Adrenal gland (tissue), 19 donors: ENCODE measurements at places on chromosomes 3 and 15. TPM values are rescaled to one million over a fixed set of nuclear protein-coding genes. Genes with fewer than 3 reads are reported as not detected.
A peak's percentile ranks its signal among the peaks of the same experiment; 100 is the strongest.

- no peaks in the 10 kb centered on the region for H3K36me3 ChIP-seq
- H3K27me3 ChIP-seq = no peaks in the 10 kb centered on the region
- no peaks in the 10 kb centered on the region for H3K4me1 ChIP-seq
- no peak for DNase-seq
- no peak overlapping the region for H3K27ac ChIP-seq
- H3K4me3 ChIP-seq = no peak overlapping the region
Observed at GRCh38 chr3:111695636-111696117, 100.5 kb upstream of the ZBED2 start.

Gene TTC21A
- 35.7 TPM for polyA plus RNA-seq

Gene GOLGA8T
- 0.10 TPM for polyA plus RNA-seq

DNA sequence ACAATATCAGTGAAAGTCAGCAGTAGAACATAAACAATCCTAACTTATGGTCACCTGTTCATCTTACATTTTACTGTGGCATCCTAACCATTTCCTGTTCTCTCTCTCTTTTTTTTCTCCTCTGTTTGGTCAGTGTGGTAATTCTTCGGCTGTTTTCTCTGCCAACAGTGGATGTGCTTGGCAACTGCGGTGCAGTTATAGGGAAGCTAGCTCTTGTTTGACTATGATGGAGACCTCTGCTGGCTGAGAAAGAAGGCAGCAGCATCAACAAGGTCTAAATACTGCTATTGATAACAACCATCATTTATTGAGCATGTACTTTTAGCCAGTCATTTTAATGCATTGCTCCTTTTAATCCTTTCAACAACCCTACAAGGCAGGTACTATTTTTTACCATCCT is 723 bp upstream of the DRD3 start:
- no peak for DNase-seq
- H3K27me3 ChIP-seq = no peaks in the 10 kb centered on the region
- no peak overlapping the region for H3K4me3 ChIP-seq
- H3K4me1 ChIP-seq = no peaks in the 10 kb centered on the region
- H3K36me3 ChIP-seq = no peaks in the 10 kb centered on the region

Gene MKRN2OS
- not detected for polyA plus RNA-seq

DNA sequence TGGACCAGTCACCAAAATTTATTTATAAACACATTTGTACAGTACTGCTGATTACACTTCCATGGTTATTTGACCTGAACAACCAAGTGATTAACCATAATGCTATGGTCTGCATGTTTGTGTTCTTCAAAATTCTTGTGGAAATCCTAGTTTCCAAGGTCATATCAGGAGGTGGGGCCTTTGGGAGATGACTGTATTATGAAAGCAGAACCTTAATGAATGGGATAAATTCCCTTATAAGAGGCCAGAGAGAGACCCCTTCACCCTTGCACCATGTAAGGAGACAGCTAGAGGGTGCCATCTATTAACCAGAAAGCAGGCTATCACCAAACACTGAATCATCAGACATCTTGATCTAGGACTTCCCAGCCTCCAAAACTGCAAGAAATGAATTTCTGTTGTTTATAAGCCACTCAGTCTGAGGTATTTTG is 1.9 kb downstream of the SCAPER start:
- H3K4me1 ChIP-seq = peaks cover 14% of the 10 kb centered on the region
- H3K27me3 ChIP-seq = no peaks in the 10 kb centered on the region
- H3K4me3 ChIP-seq = no peak overlapping the region
- peak; percentile 8 for DNase-seq
- H3K27ac ChIP-seq = peak overlapping the region; percentile 45
- H3K36me3 ChIP-seq = no peaks in the 10 kb centered on the region

DNA sequence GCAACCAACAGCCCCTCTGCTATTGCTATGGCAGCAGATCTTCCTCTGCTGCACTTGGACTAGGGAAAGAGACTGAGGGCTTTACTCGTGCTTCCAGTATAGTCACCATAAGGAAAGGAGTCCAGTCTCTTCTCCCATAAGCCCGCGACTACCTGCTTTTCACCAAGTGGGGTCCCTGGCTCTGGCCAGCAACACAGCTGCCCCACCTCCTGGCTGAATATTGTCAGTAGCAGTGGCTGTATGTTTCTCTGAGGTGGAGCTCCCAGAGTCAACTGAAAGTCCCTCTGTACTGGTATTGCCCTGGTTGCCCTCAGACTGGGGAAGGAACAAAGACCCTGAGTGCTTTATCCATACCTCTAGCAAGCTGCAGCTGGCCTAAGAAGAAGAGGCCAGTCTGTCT is 719.6 kb downstream of the SQOR start:
- DNase-seq = no peak
- no peak overlapping the region for H3K27ac ChIP-seq
- no peaks in the 10 kb centered on the region for H3K4me1 ChIP-seq
- no peaks in the 10 kb centered on the region for H3K36me3 ChIP-seq
- no peak overlapping the region for H3K4me3 ChIP-seq

Gene BHLHE40
- 19.1 TPM for polyA plus RNA-seq

DNA sequence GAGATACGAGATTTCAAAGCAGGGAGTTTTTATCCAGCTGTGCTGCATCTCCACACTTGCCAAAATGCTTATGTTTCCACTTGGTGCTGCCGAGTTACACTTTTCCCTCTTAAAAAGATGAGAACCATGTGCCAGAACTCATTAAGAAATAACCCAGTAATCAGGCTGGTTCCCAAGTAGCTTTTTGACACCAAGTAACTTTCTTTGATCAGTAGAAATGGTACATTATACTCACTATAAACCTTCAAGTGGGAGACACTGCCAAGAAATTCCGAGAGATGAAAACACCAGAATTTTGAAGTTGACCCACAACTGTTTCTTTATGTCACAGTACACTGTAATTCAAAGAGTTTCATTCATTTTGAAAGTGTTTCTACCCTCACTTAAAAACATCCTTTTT is 164.6 kb upstream of the CCDC54 start:
- peaks cover 42% of the 10 kb centered on the region for H3K4me1 ChIP-seq
- H3K36me3 ChIP-seq = no peaks in the 10 kb centered on the region
- no peak for DNase-seq
- H3K27ac ChIP-seq = no peak overlapping the region

DNA sequence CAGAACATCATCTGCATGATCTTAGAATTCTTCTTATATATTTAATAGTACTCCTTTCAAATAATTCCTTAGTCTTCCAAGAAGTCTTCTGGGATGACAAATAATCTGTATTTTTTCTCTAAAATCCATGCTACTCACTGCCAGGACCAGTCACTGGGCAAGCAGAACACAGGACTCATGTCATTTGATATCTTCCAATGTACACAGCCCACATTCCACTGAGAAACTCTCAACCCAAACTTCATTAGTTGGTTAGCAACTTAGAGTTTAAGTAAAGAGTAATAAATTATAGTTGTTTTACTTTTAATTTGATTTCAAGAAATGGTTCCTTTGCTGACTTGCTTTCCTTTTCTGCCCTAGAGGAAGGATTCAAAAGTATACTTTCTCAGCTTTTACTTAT is 317.0 kb downstream of the VGLL3 start:
- H3K27ac ChIP-seq = no peak overlapping the region
- no peak overlapping the region for H3K4me3 ChIP-seq
- H3K4me1 ChIP-seq = no peaks in the 10 kb centered on the region
- no peak for DNase-seq
- H3K27me3 ChIP-seq = no peaks in the 10 kb centered on the region

DNA sequence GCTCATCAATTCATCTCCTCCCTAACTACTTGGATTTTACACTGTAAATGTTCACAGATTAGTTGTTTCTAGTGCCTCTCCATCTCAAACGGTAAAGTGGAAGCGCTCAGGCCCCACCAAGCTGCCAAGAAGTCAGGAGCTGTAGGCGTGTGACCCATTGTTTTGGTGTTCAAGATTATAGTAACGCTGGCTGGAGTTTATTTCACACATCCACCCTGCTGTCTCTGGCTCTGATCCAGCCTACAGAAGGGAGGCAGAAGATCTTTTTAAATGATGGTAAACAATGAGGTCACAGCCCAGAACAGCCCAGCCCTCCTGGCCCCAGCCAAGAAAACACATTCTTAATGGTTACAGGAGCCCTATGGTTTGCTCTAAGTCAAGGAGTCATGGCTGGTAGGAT is 25.7 kb upstream of the GALNT15 start:
- H3K27ac ChIP-seq = no peak overlapping the region
- DNase-seq = no peak
- H3K36me3 ChIP-seq = no peaks in the 10 kb centered on the region

DNA sequence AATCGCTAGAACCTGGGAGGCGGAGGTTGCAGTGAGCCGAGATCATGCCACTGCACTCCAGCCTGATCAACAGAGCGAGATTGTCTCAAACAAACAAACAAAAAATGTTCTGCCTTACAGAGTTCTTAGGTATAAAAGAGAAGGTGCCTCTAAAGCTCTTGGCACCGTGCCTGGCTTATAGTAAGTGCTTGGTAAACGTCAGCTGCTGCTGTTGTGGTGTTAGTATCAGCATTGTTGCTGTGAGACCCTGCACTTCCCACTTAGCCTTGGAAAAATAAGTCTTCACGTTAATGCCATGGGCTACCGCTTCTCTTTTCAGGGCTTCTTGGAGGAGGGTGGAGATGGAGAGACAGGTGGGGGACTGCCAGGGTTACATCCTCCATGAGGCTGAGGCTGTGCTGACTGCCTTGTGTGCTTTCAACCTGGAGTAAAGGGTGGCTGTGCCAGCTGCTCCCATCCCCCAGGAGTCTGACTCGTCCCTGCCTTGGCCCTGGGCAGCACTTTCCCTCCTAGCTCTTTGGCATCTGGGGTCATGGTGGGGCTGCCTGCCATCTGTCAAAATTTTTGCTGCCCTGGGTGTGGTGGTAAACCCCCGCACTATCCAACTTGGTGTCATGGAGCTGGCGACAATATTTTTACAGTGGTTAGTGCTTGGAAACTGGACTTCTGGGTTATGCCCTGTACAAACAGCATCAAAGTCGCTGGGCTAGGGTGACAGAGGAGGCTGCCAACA is 17.8 kb downstream of the FLNB start:
- no peak overlapping the region for H3K27ac ChIP-seq
- H3K36me3 ChIP-seq = no peaks in the 10 kb centered on the region
- no peak overlapping the region for H3K4me3 ChIP-seq
- no peaks in the 10 kb centered on the region for H3K27me3 ChIP-seq
- DNase-seq = peak; percentile 68

- H3K27ac ChIP-seq = no peak overlapping the region
- no peaks in the 10 kb centered on the region for H3K27me3 ChIP-seq
- peaks cover 28% of the 10 kb centered on the region for H3K4me1 ChIP-seq
- no peak overlapping the region for H3K4me3 ChIP-seq
- H3K36me3 ChIP-seq = peaks cover 10% of the 10 kb centered on the region
Observed at GRCh38 chr15:41801185-41801584, 26.7 kb upstream of the JMJD7 start.

DNA sequence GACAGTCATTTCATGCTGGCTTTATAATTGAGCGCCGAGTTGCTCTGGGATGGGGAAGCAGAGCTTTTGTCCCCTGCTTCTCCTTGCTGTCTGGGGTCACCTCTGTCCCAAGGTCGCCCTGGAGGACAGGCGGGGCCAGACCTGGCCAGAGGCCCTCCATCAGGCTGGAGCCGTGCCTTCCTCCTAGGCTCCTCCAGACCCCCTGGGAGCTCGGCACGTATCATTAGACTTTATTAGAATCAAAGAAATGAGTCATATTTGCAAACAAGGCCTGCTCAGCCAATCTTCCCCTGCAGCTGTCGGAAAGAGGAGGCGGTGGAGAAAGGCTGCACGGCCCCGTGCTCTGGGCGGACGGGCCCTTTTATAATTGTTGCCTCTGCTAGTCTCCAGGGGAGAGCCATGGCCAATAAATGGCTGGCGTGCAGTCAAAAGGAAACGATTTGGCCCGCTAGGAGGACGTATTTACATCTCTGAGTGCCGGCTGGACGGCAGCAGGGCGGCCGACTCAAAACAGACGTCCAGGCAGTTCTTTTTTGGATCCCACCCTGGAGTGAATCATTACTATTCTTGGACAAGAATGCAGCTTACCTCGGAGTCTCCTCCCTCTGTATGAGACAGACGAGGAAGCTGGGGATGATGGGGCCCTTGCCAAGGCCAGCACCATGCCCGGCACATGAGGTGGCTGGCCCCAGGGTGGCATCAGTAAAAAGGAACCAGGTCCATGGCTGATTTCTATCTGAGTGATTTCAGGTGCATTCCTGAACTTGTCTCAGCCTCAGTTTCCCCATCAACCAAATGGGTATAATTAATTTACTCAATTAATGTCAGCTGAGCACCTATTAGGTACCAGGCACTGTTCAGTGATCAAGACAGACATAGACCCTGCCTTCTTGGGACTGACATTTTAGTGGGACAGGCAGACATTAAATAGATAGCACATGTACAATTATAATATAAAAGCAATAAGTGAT is 50.6 kb downstream of the SLC6A6 start:
- peak; percentile 94 for DNase-seq
- H3K27me3 ChIP-seq = no peaks in the 10 kb centered on the region

- H3K4me1 ChIP-seq = peaks cover 32% of the 10 kb centered on the region
- no peaks in the 10 kb centered on the region for H3K27me3 ChIP-seq
- no peak overlapping the region for H3K4me3 ChIP-seq
- DNase-seq = no peak
Observed at GRCh38 chr3:133117342-133117741, 79.2 kb downstream of the TMEM108 start.

- no peaks in the 10 kb centered on the region for H3K36me3 ChIP-seq
- H3K27me3 ChIP-seq = no peaks in the 10 kb centered on the region
- no peak overlapping the region for H3K27ac ChIP-seq
- peaks cover 6% of the 10 kb centered on the region for H3K4me1 ChIP-seq
- no peak overlapping the region for H3K4me3 ChIP-seq
- DNase-seq = no peak
Observed at GRCh38 chr3:100082714-100083113, 31.6 kb downstream of the FILIP1L start.

Gene AADACL2
- polyA plus RNA-seq = 0.07 TPM

GRCh38 chr3:152964911-152965609 is 130.1 kb downstream of the P2RY1 start:
- H3K36me3 ChIP-seq = no peaks in the 10 kb centered on the region
- DNase-seq = no peak
- no peaks in the 10 kb centered on the region for H3K4me1 ChIP-seq
- H3K27me3 ChIP-seq = no peaks in the 10 kb centered on the region
- no peak overlapping the region for H3K27ac ChIP-seq
- no peak overlapping the region for H3K4me3 ChIP-seq

- H3K36me3 ChIP-seq = no peaks in the 10 kb centered on the region
- H3K27me3 ChIP-seq = no peaks in the 10 kb centered on the region
- DNase-seq = no peak
Observed at GRCh38 chr15:48395521-48396011, 64.3 kb downstream of the DUT start.

Gene IL17RE
- polyA plus RNA-seq = 0.51 TPM

DNA sequence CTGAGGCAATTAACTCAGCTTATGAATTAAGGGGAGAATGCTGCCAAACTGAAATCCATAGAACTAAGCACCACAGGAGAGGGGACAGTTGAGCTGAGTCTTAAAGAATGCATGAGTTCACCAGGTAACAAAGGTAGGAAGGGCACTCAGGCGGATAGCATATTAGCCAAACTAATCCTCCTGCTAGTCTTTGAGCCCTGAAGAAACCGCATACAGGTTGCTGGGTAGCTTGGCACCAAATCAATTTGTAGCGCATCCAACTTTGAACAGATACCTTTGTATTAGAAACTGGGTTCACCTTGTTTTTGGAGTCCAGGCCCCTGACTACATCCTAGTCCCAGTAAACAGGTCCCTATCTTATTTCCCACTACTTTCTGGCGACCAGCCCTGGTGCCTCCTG is 93.7 kb downstream of the FRMD4B start:
- no peaks in the 10 kb centered on the region for H3K4me1 ChIP-seq
- no peaks in the 10 kb centered on the region for H3K36me3 ChIP-seq
- H3K27me3 ChIP-seq = no peaks in the 10 kb centered on the region
- no peak overlapping the region for H3K4me3 ChIP-seq

Gene AP3B2
- polyA plus RNA-seq = 10.8 TPM

Gene RBP2
- polyA plus RNA-seq = 1.9 TPM

GRCh38 chr3:15997274-15997943 is 177.1 kb upstream of the GALNT15 start:
- no peaks in the 10 kb centered on the region for H3K4me1 ChIP-seq
- H3K4me3 ChIP-seq = no peak overlapping the region
- no peaks in the 10 kb centered on the region for H3K27me3 ChIP-seq
- no peaks in the 10 kb centered on the region for H3K36me3 ChIP-seq

Gene ADAMTS17
- 0.51 TPM for polyA plus RNA-seq
